ENCODE measurements at places on chromosomes 4 and X.

- DNase-seq = no peak
Measured at GRCh38 chr4:61514991-61515390, 314.9 kb downstream of the ADGRL3 start.

DNA sequence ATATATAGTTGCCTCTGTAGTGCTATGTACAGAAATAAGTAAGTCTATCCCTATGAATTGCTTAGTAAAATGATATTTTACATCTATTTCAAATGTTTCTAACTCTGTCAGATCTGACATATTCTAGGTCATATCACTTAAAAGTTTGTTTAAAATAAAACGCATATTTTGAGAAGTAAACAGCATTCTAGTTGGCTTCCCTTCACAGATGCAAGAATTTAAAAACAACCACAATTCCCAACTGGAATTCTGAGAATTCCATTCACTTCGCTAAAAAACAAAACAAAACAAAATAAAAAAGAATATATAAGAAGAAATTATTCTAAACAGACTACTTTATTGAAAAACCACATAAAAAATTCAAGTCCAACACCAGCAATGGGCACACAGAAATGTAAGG lies 126.0 kb downstream of the PPP3CA start:
- DNase-seq = no peak

- DNase-seq = no peak
Measured at GRCh38 chr4:25687773-25688172, 32.1 kb downstream of the SLC34A2 start.

- no peak for DNase-seq
Measured at GRCh38 chr4:92328095-92328494, 24.3 kb downstream of the GRID2 start.
